Activated CD4-positive, CD25-positive, alpha-beta regulatory T cell treated with anti-CD3 and anti-CD28 coated beads, Interleukin-2, amount 50 U/mL, for 24 hours (primary cell): ENCODE measurements at places on chromosomes 2 and 18.

GRCh38 chr18:35231052-35231451 is 9.8 kb upstream of the ZNF397 start:
- peak; percentile 87 for ATAC-seq

- ATAC-seq, result no peak
Observed at GRCh38 chr2:8517850-8518498, 163.9 kb upstream of the ID2 start.

DNA sequence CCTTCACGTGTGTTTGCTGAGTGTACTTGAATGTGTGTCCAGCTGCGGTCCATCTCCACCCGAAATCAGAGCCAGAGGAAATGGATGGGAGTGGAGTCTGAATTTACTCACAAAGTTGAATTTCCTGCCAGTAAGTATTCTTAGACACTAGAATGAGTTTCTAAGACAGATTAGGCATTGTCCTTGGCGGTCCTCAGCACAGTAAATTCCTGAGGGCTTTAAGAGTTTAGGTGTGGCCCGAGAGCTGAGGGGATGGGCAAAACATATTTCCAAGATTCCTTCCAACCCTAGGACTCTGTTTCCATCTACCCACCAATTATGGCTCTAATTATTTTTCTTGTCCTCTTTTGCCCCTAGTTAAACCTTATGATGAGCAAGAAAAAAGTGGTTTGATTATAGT is 90.3 kb upstream of the PHLPP1 start:
- ATAC-seq, result no peak

DNA sequence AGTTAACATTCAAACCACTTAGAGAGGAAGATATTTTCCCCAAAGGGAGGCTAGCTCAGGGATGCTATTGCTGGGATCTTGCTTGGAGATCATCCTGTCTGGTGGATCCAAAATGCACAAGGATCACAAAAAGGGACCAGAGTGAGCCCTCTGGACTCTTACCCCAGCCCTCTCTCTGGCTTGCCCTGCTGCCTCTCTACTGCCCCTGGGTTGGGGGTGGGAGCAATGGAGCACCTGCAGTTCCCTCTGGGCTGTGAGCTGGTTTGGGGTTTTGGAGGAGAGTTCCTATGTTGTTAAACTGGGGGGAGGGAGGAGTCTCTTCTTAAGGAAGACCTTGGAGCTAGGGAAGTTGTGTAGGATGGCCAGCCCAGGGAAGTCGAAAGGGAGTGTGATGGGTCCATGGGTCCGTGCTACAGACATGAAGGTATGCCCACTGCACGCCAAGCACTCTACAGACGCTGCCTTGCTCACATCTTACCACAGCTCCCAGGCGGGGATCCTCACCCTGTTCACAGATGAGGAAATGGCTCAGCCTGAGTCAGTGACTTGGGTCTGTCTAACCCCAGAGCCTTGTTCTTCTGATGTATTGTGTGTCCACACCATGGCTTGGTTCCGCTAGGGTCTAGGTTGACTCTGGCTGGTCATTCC is 3.8 kb downstream of the LBH start:
- peak; percentile 60 for ATAC-seq

GRCh38 chr2:149180226-149180875 is 141.9 kb downstream of the LYPD6B start:
- no peak for ATAC-seq

DNA sequence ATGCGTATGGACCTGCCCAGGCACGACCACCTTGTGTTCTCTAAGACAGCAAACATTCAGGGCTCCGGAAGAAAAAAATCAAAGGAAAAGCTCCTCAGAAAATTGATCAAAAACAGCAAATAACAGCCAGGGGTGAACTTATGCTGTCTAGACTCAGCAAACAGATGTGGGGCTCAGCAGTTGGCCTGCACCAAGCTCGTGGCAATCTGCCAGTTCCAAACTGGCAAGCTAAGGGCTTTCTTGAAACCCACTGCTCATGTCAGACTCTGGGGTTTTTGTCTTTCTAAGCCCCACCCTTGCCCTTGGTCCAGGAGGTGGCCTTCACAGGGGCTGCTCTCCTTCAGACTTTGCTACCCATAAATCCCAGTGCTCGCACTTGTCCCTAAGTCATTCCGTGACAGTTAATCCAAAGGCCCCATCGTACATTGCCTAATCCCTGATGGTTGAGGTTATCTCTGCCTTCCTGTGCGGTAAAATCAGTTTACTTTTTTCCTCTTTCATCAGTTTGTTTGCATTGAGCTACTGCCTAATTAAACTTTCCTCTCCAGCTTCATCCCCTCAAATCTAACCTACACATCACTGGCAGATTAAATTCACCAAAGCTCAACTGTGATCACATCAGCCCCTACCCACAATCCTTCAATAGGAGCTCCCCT is 408.0 kb downstream of the LRATD1 start:
- no peak for ATAC-seq

GRCh38 chr2:74025971-74026612 is 41.4 kb downstream of the TET3 start:
- no peak for ATAC-seq

DNA sequence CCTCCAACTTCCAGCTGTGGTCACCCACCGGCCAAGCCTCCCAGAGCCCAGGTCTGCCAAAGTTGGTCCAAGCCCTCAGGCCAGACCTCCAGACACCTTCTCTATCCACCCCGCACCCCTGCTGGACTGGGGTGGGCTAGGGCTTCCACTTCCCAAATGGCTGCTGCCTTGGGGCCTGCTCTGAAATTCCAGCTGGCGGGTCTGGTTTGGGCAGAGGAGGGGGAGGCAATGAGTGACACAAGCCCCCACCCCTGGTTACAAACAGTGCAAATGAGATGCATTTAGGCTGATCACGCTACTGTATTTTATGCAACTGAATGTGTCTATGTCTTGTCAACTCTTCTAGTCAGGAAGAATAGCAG is 14.6 kb downstream of the POU3F3 start:
- no peak for ATAC-seq

DNA sequence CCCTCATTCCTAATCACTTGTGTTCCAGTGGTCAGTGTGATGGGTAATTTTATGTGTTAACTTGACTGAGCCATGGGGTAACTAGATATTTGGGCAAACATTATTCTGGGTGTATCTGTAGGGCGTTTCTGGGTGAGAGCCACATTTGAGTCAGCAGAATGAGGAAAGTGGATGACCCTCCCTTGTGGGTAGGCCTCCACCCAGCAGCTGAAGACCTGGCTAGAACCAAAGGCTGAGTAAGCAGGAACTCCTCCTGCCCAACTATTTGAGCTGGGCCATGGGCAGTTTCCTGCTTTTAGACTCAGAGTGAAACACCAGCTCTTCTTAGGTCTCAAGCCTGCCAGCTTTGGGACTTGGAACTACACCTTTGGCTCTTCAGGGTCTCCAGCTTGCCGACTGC is 141.8 kb downstream of the ACKR3 start:
- ATAC-seq, result no peak

- ATAC-seq, result no peak
Observed at GRCh38 chr18:9577361-9577760, 37.0 kb downstream of the PPP4R1 start.

DNA sequence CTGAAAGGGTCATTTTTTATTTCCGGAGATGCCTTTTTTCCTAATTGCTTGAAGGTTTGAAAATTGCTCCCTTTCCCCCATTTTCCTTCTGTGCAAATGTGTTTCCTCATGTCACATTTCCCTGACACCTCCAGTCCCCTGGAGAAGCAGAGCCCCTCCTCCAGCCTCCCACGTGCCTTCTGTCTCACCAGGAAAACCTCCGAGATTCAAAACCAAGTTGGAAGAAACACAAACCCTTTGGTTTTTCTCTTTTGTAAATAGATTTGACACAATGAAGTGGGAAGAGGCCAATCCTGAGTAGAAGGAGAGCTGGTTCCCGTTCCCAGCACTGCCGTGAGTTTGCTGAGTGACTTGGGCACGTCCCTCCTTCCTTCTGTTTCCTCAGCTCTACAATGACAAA is 125.4 kb upstream of the MYCN start:
- no peak for ATAC-seq

- ATAC-seq, result no peak
Observed at GRCh38 chr2:121197369-121198091, 87.5 kb downstream of the TFCP2L1 start.

- no peak for ATAC-seq
Observed at GRCh38 chr2:233708942-233709341, 3.8 kb upstream of the UGT1A5 start.

GRCh38 chr2:223735659-223736244 is 101.6 kb downstream of the AP1S3 start:
- ATAC-seq, result no peak

- ATAC-seq, result no peak
Observed at GRCh38 chr2:48635786-48636185, 18.1 kb downstream of the GTF2A1L start.

GRCh38 chr2:240591784-240592183 is 5.2 kb downstream of the CAPN10 start:
- ATAC-seq, result no peak

DNA sequence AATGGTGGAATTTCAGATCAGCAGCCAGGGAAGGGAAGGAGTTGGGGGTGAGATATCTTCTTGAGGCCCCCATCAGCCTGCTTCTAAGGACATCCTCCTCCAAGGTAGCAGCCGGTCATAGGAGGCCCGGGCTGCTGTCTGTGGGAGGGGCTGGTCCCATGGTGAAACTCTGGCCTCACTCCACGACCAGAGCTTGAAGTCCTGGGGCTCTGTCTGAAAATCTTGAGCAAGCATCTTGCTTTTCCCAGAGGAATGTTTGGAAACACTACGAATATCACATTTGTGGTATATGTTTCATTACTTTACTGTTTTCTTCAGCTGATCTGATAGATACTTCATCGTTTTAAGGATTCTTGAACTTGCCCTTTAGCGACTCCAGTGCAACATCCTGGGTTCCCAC is 103.7 kb downstream of the CTAGE1 start:
- no peak for ATAC-seq

- ATAC-seq, result no peak
Observed at GRCh38 chr18:43744960-43745745, 467.9 kb upstream of the SYT4 start.

- no peak for ATAC-seq
Observed at GRCh38 chr2:72846171-72847095, 20.6 kb upstream of the EXOC6B start.

DNA sequence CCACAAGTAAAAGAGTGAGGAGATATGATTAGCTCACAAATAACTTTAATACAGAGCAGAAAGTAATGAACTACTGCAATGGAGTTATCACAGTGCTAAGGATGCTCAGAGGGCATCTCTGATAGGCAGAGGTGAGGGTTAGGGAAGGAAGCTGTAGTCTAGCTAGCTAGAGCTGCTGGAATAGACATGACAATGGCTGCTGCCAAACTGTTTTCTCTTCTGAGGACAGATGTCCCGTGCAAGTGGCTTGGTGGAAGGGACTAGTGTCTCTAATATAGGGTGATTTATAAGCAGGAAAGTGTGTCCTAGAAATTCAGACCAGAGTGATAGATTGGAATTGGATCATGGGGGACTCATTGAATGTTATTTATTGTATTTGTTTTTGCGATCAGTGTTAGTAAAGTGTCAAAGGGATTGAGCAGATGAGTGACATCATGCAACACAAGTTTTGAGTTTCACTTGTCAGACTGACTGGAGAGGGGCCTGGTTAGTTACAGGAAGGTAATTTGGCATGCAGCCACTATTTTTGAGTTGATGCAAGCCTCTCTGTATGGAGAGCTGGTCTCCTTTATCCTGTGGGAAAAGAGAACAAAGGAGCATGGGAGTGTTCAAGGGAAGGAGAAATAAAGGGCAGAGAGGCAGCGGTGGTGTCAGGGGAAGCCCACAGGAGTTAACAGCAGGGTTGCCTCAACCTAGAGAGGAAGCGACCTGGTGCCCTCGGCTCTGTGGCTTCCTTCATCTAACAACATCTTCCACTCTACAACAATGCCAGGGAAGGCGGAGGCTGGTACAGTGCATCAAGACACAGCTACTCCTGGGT is 1.9 kb downstream of the CTLA4 start:
- ATAC-seq, result peak; percentile 7

- ATAC-seq, result peak; percentile 28
Observed at GRCh38 chr18:23307567-23308295, 145.4 kb upstream of the RIOK3 start.

DNA sequence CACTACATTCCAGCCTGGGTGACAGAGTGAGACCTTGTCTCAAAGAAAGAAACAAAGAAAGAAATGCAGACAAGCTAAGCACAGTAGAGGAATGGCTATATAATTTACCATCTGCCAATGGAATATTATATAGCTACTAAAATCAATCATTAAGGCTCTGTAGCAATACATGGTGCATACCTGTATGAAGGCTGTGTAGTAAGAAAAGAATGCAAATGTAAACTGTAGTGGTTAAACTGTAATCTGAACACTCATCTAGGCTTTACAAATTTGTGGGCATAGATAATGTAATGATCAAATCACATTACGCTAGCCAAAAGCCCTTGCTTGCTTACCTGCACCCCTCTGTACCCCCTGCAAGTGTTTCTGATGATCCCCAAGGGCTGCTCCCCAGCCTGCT is 230.9 kb downstream of the LTBP1 start:
- no peak for ATAC-seq

GRCh38 chr2:60945341-60945740 is 64.0 kb downstream of the REL start:
- no peak for ATAC-seq

DNA sequence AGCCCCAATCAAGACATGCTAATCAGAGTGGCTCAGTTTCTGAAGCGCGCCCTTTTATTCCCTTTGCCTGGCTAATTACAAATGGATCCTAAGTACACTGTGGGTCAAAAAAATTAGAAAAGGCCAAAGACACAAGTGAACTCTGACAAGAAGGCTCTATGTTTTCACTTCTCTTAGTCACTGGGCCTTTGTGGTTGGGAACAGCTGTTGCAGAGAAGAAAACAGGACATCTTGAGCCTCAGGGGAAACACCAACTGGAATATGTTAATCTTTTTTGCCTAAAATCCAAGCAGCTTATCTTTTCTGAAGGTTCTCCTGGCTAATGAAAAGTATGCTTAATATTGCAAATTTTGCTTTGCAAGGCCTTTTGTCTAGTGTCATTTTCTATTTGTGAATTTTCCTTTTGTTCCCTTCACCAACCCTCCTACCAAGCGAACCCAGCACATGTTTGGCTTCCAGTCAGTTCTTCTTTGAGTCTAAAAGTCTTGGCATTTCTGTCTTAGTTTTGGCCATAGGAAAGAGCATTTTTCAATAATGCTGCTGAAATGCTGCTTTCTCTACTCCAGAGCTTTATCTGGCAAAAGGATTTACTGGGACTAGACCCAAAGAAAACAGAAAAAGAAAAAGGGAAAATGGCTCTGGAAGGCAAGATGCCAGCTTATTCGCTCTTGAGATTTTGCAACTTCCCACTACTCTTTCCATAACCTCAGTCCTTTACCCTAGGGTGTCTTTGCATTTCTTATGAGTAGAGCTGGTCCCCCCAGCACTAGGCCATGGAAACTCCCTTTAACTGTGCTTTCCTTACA is 440.2 kb upstream of the ST6GAL2 start:
- no peak for ATAC-seq
